ENCODE measurements at places on chromosomes 4 and X.
A peak's percentile ranks its signal among the peaks of the same experiment; 100 is the strongest.

DNA sequence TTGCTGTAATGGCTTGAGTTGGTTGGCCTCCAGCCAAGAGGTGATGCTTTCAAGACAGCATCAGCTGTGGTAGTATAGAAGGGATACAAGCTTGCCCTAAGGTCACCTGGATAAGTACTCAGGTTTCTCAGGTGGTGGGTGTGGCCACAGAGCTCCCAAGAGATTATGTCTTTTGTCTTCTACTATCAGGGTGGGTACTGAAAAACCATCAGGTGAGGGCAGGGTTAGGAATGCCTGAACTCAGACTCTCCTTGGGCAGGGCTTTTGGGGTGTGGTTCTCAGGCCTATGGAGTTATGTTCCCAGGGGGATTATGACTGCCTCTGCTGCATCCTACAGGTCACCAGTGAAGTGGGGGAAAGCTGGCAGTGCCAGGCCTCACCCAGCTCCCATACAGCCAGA, 654.6 kb upstream of the GALNT7 start:
- no peak for ATAC-seq

DNA sequence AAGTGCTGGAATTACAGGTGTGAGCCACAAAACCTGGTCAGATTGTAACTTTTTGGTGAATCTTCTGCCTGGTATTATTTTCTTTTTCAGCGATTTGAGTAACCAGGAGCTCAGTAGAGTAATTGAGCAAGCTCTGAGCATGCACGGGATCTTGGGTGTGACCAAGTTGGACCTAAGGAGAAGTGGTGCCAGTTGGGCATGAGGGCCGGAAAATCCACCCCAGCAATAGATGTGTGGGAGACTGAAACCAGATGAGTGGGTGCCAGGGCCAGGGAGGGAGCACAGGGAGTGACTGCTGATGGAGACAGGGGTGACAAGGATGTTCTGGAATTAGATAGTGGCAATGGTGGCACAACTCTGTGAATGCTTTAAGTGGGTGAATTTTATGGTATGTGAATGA, 3.7 kb upstream of the CCNQ start:
- ATAC-seq: no peak

GRCh38 chrX:128599632-128600031, 547.4 kb upstream of the ACTRT1 start:
- no peak for ATAC-seq

GRCh38 chr4:169167957-169168858, 102.5 kb downstream of the SH3RF1 start:
- ATAC-seq: no peak

- ATAC-seq: no peak
Measured at GRCh38 chrX:42129022-42129940, 205.9 kb upstream of the CASK start.

- no peak for ATAC-seq
Measured at GRCh38 chrX:47059142-47059874, 18.9 kb upstream of the RGN start.

DNA sequence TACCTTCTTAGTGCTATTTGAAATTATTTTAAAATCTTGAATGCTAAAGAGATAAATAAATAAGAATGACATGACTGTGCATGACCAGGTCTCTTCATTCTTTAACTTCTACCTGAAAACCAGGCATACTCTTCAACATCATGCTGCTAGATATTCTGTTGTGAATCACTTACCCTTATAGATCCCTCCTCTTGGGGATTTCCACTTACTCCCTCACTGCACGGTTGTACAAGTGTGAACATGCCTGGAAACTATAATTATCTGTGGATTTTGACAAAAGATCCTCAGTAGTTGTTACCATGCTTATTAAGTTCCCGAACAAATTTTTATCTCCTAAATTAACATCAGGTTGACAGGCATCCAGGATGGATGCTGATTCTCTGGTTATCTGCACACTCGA, 54.3 kb downstream of the ADGRL3 start:
- ATAC-seq: no peak

DNA sequence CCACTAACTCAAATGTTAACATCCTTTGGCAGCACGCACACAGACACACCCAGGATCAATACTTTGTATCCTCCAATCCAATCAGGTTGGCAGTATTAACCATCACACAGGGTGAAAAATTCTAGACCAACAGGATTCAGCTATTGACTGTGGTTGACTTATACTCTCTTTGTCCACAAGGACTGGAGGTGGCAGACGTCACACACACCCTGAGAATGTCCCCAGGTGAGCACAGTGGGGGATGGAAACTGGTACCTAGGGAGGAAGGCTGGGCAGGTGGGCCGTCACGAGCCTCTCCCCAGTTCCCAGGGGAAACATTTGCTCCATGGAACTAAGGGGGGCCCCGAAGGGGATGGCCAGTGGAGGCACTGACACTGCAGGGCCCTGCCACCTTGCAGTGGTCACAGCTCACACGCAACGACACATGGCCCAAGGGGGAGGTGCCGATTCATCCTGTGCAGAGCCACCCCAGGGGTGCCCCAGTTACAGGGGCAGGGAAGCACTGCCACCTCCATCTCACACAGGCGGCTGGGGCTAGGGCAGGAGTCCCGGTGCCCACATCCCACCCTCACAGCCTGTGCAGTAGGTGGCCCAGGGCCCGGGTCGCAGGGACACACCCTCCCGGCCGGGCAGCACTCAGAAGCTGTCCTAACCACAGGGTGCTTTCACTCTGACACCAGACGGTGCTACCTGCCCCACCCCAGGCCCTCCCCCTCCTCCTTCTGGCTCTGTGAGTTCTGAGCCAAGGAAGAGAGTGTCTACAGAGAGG, 17.4 kb downstream of the ZFYVE28 start:
- ATAC-seq: peak; percentile 20

DNA sequence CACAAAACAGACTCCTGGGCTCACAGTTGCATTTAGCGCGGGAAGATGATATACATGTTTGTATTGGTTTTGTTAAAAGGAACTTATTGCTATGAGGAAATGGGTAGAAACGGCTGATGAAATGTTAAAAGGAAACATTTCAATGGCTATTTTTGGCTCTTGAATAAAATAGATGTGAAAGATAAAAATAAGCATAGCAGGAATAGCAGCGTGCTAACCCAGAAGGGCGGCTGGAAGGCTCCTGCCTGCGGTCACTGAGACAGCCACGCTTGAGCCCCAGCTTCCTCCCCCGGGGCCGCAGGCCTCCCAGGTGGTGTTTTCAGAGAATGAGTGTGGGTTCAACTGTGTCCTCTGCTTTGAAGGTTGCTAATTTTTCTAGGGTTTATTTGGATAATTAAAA, 35.0 kb upstream of the CLCN4 start:
- peak; percentile 87 for ATAC-seq

GRCh38 chr4:122705009-122705408, 27.5 kb upstream of the BBS12 start:
- ATAC-seq: no peak

- ATAC-seq: peak; percentile 94
Measured at GRCh38 chrX:71541210-71542022, 8.5 kb downstream of the OGT start.

DNA sequence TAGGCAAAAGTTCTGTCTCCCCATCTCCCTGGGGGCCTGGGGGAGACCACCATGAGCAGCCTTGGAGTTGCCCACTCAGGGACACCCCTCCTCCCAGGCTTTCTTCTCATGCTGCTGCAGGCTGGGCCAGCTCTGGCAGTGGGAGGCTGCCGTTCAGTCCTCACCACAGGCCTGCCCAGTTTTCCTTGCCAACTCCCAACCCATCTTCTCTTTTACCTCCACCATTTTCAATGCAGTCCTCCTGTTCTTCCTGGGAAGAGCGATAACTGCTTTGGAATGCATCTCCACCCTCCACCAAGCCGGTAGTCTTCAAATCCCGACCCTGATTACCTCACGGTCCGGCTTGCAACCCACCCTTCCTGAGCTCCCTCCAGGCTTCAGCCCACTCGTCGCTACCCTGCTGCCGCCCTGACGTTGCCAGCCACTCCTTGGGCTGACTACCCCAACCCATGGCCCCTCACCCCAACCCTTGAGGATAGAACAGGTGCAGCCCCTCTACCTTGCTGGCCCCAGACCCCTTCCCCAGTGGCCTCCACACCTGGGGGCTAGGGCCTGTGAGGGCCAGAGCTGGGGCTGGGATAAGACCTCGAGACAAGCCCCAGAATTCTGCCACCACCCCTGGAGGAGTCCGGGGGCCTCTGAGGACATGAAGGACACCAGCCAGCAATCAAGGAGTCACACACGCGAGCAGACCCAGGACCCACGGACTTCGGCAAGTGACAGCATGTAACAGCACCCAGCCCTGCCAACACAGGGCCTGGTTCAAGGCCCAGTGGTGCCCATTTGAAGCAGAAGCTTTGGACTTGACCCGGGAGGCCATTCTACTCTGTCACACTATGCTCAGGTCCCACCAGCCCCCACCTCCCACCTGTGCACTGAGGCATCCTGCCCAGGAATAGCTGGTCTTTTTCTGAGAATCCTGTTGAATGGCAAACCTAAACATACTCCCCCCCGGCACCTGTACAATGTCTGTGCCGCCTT, 9.2 kb downstream of the WDR1 start:
- no peak for ATAC-seq

DNA sequence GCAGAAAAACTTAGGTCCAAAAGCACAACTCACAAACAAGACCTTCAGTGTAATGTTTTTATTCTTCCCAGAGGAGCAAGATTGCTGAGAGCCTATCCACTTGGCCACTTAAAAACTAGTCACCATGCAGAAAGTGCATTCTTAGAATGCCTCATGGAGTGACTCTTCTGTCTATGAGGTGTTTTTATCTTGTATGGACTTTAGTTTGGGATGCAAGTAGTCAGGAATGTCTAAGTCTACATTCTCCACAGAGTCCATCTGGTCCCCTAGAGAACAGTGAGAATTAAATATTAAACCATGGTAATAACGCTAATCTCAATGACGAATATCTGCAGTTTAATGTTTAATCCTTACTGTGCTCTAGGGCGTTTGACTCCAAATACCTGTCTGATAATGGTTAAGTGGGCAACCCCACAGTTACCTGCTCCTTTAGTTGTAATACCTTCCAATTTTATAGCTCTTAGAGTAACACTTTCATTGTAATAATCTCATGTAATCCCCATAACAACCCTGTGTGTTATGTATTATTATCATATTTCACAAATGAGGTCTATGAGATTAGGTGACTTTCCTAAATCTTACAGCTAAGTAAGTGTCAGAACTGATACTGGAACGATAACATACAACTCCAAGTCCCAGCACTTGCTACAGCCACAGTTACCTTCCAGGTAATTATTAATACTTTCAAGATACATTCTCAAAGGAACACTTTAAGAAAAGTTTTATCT, 235.6 kb upstream of the JADE1 start:
- ATAC-seq: no peak

GRCh38 chr4:48315728-48316630, 25.4 kb upstream of the SLAIN2 start:
- no peak for ATAC-seq

DNA sequence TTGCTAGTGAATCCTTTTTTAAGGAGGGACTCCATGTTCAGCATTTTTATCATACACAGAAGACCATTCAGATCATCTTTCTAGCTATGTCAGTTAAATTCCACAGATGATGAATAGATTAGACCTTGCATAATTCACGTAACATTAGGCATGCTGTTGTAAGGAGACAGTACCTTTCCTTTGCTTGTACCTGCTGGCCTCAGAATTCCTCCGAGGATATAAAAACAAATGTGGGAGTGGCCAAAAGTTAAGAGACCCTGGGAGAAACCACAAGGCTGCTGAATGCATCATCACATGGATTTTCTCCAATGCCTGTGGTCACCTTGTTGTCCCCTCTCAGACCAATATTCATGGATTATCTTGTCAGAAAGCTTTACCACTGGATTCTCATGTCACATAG, 201.4 kb downstream of the MAGEB17 start:
- no peak for ATAC-seq

DNA sequence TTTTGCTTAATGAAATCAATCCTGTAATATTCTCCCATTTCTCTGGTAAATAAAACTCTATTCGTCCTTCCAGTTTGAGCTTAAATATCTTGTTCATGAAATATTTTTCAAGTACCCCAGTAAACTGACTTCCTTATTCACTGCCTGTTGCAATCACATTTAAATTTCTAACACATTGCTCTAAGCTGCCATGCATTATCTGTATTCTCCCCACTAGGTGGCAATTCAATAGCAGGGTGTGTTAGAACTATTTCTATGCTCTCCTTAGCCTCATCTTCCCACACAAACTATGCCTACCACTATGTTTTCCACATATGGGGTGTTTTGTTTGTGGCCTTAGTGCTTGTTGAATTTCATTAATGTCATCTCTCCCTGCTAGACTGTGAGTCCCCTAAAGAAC, 377.1 kb upstream of the HS3ST1 start:
- peak; percentile 50 for ATAC-seq

DNA sequence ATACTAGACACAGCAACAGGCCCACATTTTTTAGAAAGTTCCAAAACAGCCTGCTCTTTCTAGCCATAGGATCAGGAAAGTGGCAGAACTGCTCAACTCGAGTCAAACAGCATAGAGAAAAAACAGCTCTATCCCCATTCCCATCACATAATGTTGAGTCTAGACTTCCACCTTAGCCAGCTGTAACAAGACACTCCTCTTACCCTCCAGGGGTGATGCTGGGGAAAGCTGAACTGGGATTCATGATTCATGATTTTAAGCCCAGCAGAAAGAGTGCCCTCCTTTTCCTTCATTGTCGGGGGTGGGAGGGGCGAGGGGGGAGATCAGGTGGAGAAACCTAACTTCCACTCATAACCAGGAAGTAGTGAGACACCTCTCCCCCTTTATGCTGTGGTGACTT, 86.1 kb downstream of the CENPC start:
- no peak for ATAC-seq

DNA sequence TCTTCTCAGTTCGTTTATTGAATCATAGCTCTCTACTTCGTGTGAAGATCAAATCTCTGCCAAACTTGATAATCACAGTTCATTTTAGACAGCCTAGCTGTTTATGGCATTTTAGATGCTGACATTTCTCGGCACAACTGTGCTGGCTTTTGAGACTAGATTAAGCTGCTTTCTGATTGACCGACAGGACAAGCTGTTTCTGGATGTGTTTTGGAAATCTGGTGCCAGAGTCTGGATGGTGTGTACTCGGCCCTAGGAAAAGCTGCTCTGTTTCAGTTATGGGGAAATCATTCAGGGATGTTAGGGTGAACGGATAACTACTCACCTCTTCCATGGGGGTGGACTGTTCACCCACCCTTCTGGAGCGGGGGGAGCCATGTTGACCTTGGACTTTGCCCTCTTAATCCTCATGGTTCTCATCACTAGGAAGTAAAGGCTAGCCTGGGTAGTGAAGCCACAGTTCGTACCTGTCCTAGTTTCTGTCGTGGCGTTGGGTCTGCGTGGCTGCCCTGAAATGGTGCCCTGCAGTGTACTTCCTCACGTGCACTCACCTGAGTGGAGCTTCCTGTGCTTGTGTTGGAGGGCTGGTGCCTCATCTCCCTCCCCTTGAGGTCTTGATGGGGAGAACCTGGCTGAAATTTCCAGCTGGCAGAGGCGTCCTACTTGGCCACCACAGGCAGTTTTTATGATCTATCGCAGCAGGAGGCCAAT, 13.7 kb upstream of the WDR1 start:
- ATAC-seq: no peak

DNA sequence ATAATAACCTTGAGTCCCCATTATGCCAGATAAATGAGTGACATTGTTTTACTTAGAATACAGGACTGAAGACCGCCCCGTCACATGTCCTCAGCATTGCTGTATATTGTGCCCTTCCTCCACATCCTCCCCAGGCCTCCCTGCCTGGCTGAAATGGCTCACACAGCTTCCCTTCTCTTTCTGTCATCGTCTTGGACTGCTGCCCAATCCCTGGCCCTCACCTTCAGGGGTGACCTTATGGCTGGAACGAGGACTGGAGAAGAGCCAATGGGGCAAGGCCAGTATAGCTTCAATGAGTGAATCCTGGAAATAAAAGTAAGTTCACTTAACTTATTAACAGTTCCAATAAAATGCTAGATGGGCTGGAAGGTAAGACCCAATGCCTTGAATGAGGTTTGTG, 2.7 kb downstream of the KCNE5 start:
- no peak for ATAC-seq

GRCh38 chrX:57951666-57952319, 41.5 kb upstream of the ZXDA start:
- ATAC-seq: peak; percentile 82

All from stimulated activated memory B cell treated with anti-CD40 and anti-IgM and Interleukin-4, amounts not matched to agents 10 μg/mL and 1 μg/mL and 100 μg/mL, for 72 hours (primary cell).